ENCODE measurements at places on chromosomes 1 and 21. TPM values are rescaled to one million over a fixed set of nuclear protein-coding genes. Genes with fewer than 3 reads are reported as not detected.

Gene PLEKHG5
- 24.3 TPM for total RNA-seq

Gene NBPF10
- 1.4 TPM for total RNA-seq

Gene PRRX1
- 2.9 TPM for total RNA-seq

Gene MTX1
- 84.3 TPM for total RNA-seq
